Panc1 (cell line): ENCODE measurements at places on chromosomes 6 and 20. TPM values are rescaled to one million over a fixed set of nuclear protein-coding genes. Genes with fewer than 3 reads are reported as not detected.
A peak's percentile ranks its signal among the peaks of the same experiment; 100 is the strongest.

DNA sequence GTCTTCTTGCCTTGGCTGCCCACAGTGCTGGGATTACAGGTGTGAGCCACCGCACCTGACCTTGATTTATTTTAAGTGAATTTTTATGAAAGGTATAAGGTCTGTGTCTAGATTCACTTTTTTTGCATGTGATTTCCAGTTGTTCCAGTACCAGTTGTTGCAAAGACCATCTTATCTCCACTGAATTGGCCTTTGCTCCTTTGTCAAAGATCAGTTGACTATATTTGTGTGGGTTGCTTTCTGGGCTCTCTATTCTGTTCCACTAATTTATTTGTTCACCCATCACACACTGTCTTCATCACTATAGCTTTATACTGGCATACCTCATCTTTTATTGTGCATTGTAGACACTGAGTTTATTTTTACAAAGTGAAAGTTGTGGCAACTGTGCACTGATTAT is 56.3 kb downstream of the ANKS1A start:
- H3K36me3 ChIP-seq: no peaks in the 10 kb centered on the region
- no peaks in the 10 kb centered on the region for H3K4me1 ChIP-seq
- no peak for DNase-seq
- no peak overlapping the region for H3K4me3 ChIP-seq
- no peak overlapping the region for H3K27ac ChIP-seq

DNA sequence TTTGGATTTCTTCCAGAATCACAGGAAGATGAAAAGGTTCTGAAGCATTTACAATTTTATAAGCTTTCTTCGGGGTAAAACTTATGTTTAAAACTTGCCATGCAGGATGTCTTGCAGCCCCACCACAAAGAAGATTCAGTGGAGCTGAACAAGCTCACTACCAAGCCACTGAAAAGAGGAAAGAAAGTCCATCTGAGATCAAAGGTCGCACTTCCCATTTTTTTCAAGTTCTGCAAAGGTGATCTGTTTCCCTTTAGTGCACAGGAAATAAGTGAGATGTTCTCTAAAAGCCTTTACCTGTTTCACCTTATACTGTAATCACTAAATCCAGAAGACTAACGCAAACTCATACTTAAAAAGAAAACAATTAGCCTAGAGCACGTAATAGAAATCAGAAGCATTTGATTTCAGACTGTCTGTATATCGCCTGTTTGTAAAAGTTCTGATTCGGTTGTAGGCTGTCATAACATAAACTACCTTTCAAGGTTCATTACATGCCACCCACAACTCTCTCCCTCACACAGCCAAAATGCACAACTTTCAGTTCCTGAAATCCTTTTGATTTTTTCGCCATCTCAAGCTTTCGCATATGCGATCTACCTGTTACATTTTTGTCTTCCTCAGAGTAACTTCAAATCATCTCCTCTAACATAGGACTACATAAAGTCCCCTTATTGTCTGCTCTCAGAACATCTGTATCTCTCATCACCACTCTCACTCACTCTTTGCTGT is 1.8 kb downstream of the ECHDC1 start:
- H3K27me3 ChIP-seq: no peaks in the 10 kb centered on the region
- peaks cover 34% of the 10 kb centered on the region for H3K4me1 ChIP-seq
- H3K27ac ChIP-seq: peak overlapping the region; percentile 99

- peak overlapping the region; percentile 99 for H3K27ac ChIP-seq
- DNase-seq: no peak
- H3K4me3 ChIP-seq: peak overlapping the region; percentile 81
- peaks cover 51% of the 10 kb centered on the region for H3K4me1 ChIP-seq
These were observed 709 bp upstream of the ASXL1 start for GRCh38 chr20:32357375-32357868.

- no peaks in the 10 kb centered on the region for H3K27me3 ChIP-seq
- no peaks in the 10 kb centered on the region for H3K4me1 ChIP-seq
- H3K27ac ChIP-seq: no peak overlapping the region
- H3K36me3 ChIP-seq: no peaks in the 10 kb centered on the region
- no peak overlapping the region for H3K4me3 ChIP-seq
- DNase-seq: no peak
These were observed 423.8 kb upstream of the ID4 start for GRCh38 chr6:19413323-19413722.

- H3K27me3 ChIP-seq: no peaks in the 10 kb centered on the region
- no peak overlapping the region for H3K27ac ChIP-seq
- H3K36me3 ChIP-seq: no peaks in the 10 kb centered on the region
- no peaks in the 10 kb centered on the region for H3K4me1 ChIP-seq
- no peak overlapping the region for H3K4me3 ChIP-seq
These were observed 50.8 kb upstream of the MCUR1 start for GRCh38 chr6:13865141-13865540.

- no peak for DNase-seq
- no peaks in the 10 kb centered on the region for H3K36me3 ChIP-seq
- H3K27ac ChIP-seq: no peak overlapping the region
- no peaks in the 10 kb centered on the region; the same call in 1 of the 2 replicates for H3K27me3 ChIP-seq
- no peak overlapping the region for H3K4me3 ChIP-seq
- H3K4me1 ChIP-seq: no peaks in the 10 kb centered on the region
These were observed 394.5 kb downstream of the PTPRT start for GRCh38 chr20:42795111-42795695.

GRCh38 chr6:3803627-3804468 is 45.3 kb upstream of the FAM50B start:
- peak; percentile 83 for DNase-seq
- peak overlapping the region; percentile 73; the same call in 1 of the 2 replicates for H3K27ac ChIP-seq
- no peaks in the 10 kb centered on the region for H3K36me3 ChIP-seq
- peaks cover 21% of the 10 kb centered on the region for H3K4me1 ChIP-seq

DNA sequence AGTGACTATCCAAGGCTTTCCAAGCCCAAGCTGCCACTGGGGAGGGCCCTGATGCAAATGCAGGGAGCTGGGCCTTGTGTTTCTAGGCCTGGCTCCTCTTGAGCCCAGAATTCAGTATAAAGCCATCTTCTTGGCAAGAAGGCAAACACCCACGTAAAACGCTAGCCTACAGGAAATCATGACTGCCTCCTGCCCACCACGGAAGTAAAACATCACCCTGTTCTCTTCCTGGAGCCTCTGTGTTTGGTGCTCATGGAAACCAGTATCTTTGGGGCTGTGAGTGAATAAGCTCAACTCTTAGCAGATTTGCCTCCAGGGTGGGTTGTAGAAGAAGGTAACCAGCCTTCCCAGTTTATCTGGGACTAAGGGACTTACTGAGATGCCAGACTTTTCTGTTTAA is 271.0 kb downstream of the ZNF217 start:
- H3K27me3 ChIP-seq: no peaks in the 10 kb centered on the region
- H3K4me3 ChIP-seq: no peak overlapping the region
- no peak for DNase-seq
- H3K27ac ChIP-seq: no peak overlapping the region

- H3K27ac ChIP-seq: no peak overlapping the region
- H3K27me3 ChIP-seq: no peaks in the 10 kb centered on the region; the same call in 1 of the 2 replicates
- no peak overlapping the region for H3K4me3 ChIP-seq
- H3K36me3 ChIP-seq: no peaks in the 10 kb centered on the region
- H3K4me1 ChIP-seq: no peaks in the 10 kb centered on the region
These were observed 472.5 kb downstream of the EPM2A start for GRCh38 chr6:145262771-145263170.

DNA sequence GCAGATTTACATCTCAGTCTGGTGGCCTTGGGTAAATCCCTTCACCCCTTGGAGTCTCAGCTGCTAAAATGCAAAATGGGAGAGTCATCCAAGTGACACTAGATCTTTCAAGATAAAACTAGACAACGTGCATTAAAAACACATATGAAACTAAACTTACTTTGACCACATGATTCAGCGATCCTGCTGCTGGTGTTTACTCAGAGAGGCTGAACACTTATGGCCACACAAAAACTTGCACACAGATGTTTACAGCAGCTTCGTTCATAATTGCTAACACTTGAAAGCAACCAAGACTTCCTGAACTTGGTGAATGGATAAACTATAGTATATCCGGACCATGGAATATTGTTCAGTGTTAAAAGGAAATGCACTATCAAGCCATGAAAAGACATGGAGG is 55.3 kb upstream of the GPR6 start:
- peaks cover 24% of the 10 kb centered on the region for H3K27me3 ChIP-seq
- H3K27ac ChIP-seq: no peak overlapping the region
- H3K4me3 ChIP-seq: no peak overlapping the region
- no peak for DNase-seq
- no peaks in the 10 kb centered on the region for H3K4me1 ChIP-seq

DNA sequence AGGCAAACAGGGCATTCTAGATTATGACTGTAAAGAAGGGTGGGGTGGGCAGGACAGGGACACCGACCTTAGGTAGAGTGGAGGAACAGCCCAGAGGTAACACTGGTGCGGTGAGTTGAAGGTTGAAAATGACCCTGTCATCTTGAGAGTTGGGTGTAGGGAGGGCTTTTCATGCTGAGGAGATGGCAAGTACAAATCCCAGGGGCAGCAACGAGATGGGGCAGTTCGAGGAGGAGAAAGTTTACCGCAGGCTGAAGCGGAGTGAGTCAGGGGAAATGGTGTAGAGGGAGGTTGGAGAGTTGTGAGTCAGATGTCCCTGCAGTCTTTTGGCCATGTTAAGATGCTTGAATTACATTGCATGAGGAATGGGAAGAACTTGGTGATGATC is 101.1 kb downstream of the HIVEP1 start:
- no peak overlapping the region for H3K27ac ChIP-seq
- H3K4me1 ChIP-seq: no peaks in the 10 kb centered on the region
- H3K27me3 ChIP-seq: no peaks in the 10 kb centered on the region

DNA sequence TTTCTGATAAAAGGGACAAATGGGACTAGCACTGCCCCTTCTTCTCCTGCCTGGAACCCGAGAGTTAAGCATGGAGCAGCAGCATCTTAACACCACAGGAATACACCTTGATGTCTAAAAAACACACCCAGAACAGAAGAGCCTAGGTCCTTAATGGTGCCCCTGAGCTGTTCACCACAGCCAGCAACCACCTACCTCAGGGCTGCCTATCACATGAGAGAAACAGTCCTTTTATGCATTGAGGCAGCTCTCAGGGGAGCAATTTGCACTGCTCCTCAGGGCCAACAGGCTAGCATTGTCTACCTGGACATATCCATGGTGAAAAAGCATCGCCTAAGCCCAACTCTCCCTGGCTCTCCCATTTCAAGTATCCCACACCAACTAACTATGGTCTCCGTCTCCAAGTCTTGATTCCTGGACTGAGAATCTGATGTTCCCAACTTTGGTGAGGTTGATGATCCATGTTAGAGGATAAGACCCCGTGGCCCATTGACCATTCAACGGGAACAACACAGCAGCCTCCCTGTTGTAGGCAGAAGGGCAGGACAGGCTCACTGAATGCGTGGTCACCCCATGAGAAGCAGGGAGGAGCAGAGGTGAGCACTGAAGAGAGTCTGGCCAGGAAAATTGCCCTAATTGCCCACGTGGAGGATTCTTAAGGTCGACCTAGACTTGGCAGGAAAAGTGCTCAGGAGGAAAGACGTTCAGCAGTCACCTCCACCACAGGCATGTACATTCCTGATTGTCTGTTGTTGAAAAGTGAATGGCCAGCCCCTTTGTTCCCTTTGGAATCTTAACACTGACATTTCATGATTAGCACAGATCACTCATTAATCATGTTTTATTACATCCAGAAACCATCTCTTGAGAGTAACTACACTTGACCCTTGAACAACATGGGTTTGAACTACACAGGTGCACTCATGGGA is 4.2 kb upstream of the APMAP start:
- no peaks in the 10 kb centered on the region; the same call in 1 of the 2 replicates for H3K36me3 ChIP-seq
- H3K27me3 ChIP-seq: no peaks in the 10 kb centered on the region
- DNase-seq: no peak
- no peak overlapping the region for H3K4me3 ChIP-seq

GRCh38 chr6:145704143-145704781 is 31.1 kb downstream of the EPM2A start:
- DNase-seq: no peak
- no peaks in the 10 kb centered on the region for H3K4me1 ChIP-seq
- no peaks in the 10 kb centered on the region for H3K36me3 ChIP-seq
- no peak overlapping the region for H3K4me3 ChIP-seq
- H3K27ac ChIP-seq: no peak overlapping the region

DNA sequence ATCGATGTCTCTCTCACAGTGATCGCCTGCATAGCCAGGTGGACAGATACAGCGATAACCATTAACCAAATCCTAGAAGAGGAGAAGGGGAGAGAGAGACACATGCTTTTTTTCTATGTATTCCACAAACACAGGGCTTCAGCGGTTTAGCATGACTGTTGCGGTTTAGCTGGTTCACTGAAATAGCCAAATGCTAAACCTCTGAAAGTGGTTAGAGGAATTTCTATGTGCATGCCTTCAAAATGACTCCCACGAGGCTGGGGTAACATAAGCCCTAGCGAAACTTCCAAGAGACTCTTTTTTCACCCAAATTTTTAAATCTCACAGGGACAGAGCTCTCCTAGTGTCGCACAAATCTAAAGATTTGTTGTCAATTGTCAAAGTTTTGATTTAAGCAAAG is 25.1 kb downstream of the JAG1 start:
- H3K4me1 ChIP-seq: no peaks in the 10 kb centered on the region
- no peaks in the 10 kb centered on the region for H3K27me3 ChIP-seq

DNA sequence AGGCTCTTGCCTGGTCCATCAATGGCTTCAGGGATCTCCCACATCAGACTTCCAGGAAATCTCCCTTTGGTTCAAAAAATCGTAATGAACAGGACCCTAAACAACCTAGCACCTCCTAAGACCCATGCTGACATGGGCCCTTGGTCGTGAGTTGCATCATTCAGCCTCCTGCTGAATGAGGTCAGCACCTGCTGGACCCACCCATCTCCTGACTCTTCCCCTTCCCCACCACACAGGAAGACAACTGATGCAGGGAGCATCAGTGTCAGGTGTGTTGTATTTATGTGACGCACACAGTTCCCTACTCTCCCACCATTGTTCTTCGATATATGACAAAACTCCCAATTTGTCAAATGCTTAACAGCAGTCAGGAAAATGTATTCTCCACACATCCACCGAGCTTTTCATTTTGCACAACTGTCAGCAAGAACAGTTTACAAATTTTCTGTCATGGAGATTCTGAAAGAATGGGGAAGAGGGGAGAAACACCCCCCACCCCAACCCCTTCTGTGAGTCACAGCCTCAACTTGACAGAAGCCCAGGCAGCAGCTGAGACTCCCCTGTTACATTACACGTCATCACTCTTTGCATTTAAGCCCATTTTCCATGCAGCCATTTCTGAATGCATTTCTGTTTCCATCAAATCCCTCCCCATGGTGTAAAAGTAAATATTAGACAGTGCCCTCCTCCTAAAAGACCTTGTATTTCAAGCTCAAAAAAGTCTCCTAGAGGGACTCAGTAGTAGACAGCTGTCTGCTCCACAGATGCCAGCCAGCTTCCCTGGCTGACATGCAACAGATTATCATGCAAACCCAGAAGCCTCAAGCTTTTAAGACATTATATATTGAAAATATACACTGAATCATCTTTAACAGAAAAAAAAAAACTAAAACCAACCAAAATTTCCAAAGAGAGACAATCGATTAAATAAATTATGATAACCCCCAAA is 577.5 kb downstream of the PTPRT start:
- no peak overlapping the region for H3K27ac ChIP-seq
- H3K27me3 ChIP-seq: no peaks in the 10 kb centered on the region
- no peaks in the 10 kb centered on the region for H3K4me1 ChIP-seq
- H3K36me3 ChIP-seq: no peaks in the 10 kb centered on the region

GRCh38 chr20:655726-656624 is 3.0 kb upstream of the SRXN1 start:
- H3K4me1 ChIP-seq: peaks cover 17% of the 10 kb centered on the region
- H3K4me3 ChIP-seq: no peak overlapping the region
- no peak overlapping the region for H3K27ac ChIP-seq
- H3K36me3 ChIP-seq: peaks cover 2% of the 10 kb centered on the region; the same call in 1 of the 2 replicates

- no peak overlapping the region for H3K4me3 ChIP-seq
- peaks cover 8% of the 10 kb centered on the region for H3K27me3 ChIP-seq
- peaks cover 14% of the 10 kb centered on the region for H3K4me1 ChIP-seq
- H3K27ac ChIP-seq: no peak overlapping the region
These were observed 3.1 kb downstream of the FAM184A start for GRCh38 chr6:119075200-119075981.

The CD40 gene
- total RNA-seq: 14.1 TPM

The HLA-DRB5 gene
- not detected for total RNA-seq

The ZDHHC14 gene
- total RNA-seq: 19.9 TPM

The ME1 gene
- total RNA-seq: 19.7 TPM
